ENCODE measurements at places on chromosomes 4 and X. TPM values are rescaled to one million over a fixed set of nuclear protein-coding genes. Genes with fewer than 3 reads are reported as not detected.

DNA sequence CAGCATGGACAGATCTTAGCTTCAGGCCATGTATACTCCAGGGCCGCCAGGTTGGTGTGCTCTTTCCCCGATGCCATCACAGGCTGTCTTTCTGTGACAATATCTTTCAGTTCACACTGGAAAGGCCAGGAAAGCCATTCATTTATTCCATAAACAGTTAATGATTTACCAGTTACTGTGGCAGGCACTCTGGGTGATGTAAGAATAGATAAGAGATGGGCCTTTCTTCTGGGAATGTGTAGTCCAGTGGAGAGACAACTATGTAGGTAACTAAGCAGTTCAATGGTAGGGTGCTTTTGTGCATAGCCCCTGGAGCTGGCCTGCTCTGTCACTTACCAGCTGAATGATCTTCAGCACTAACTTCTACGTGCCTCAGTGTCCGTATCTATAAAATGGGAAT lies 46.3 kb upstream of the LEF1 start:
- DNase-seq = no peak

The SMARCAD1 gene
- total RNA-seq = 21.4 TPM

- DNase-seq = no peak
Observed at GRCh38 chrX:19897091-19897490, 9.7 kb upstream of the SH3KBP1 start.

DNA sequence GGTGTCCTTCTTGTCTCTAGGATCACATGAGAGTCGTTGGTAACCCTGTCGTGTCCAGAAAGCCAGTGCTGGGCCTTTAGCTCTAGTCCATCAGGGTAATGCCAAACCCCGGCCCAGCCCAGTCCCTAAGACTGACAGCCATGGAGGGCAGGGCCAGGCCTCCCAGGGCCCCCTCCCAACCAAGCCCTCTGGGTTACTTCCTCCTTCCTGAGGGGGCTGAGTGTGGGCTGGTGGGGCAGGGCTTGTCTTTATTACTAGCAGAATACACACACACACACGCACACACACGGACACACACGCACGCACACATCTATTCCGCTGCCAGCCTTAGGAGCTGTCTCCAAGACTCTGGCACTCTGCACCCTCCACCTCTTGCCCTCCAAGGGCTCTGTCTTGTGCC lies 35.6 kb upstream of the CDKN2AIP start:
- no peak for DNase-seq

DNA sequence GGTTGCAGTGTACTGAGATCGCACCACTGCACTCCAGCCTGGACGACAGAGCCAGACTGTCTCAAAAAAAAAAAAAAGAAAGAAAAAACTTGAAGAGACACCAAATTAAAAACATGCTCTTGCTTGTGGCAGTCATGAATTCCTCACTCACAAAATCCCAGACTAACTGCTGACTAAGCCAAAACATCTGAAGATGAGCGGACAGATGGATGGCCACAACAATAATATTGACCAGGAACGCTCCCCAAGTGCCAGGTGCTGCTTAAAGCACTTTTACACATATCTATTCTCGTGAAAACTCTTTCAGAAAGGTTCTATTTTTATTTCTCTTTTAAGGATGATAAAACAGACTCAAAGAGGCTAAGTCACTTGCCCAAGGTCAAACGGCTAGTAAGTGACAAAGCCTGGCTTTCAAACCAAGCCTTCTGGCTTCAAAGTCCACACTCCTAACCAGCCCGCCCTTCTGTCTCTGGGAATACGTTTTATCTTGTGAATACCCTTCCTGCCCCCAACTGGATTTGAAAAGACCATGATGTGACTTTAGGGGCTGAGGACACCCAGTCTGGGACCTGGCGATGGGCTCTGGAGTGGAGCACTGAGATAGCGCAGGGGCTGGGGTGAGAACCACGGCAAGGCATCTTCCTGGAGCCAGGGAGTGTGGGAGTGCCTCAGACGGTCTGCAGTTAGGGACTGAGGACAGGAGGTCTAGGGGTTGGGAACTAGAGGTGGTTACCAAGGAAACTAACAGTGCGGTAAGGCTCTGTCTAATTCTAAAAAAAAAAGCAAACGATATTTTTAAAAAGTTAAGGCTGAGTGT lies 9.5 kb upstream of the CXCR3 start:
- DNase-seq = no peak

DNA sequence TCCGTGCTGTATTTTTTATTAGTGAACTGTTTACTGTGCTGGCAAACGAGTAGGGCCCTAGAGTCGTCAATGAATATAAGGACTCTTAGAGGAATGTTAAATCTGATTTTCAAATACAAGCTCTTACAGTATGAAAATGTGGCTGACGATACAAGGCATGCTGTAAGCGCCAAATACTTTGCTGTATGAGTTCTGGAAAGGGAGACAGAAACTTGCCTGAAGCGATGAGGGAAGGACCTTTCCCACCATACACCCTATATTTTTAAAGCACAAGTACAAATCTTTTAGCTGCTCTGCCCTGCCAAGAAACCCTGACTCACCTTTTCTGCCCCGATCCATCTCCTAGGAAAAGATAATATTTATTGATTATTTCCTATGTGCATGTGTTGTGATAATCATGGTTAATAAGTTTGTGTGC lies 15.7 kb upstream of the RUFY3 start:
- DNase-seq = no peak

The DMP1 gene
- not detected for total RNA-seq

The TRAM1L1 gene
- total RNA-seq = 3.0 TPM
